ENCODE measurements at places on chromosomes 12 and 14.

- DNase-seq = no peak
These were observed 168.6 kb downstream of the TMTC3 start for GRCh38 chr12:88310666-88311065.

GRCh38 chr12:508145-508544 lies 48.4 kb downstream of the B4GALNT3 start:
- no peak for DNase-seq

DNA sequence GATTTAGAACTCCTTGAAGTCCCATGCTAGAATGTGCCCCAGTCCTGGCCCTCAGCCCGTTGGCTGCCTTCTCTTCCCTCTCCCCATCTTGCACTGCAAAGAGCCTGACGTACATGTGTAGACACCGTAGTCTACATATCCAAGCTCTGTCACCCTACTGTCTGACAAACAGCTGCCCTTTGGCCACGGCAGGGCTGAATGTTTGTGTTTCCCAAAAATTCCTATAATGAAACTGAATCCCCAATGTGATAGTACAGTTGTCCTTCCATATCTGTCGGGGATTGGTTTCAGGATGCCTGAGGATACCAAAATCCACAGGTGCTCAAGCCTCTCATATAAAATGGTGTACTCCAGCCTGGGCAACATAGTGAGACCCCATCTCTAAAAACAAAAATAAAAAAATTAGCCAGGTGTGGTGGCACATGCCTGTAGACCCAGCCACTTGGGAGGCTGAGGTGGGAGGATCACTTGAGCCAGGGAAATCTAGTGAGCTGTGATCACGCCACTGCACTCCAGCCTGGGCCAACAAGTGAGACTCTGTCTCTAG lies 12.3 kb upstream of the TFCP2 start:
- DNase-seq = no peak

GRCh38 chr12:63900922-63901793 lies 56.7 kb downstream of the SRGAP1 start:
- no peak for DNase-seq

GRCh38 chr14:104975481-104976197 lies 2.5 kb downstream of the AHNAK2 start:
- no peak for DNase-seq

DNA sequence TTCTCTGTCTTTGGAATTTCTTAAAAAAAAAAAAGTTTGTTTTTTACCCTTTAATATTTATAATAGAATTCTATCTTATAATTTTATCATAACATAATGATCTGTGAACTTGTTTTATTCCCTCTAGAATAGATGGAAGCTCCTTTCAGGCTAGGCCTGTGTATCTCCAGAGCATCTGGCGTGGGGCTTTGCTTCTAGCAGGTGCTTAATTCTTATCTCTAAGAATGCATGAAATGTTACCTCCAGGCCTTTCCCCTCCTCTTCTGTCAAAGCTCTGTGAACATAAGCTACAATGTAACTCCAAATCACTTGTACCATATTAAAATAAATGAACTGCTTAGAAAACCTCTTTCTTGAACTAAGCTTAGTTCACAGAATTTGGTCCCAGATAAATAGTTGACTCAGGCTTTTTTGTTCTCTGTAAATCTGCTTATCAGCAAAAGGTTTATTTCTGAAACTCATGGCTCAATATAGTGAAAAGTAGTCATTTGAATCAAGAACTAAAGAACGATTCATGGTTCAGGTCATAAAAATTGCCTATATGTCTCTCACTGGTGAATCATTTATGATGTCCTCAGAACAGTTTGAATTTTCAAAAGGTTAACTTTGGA lies 407.1 kb downstream of the TRHDE start:
- DNase-seq = no peak

DNA sequence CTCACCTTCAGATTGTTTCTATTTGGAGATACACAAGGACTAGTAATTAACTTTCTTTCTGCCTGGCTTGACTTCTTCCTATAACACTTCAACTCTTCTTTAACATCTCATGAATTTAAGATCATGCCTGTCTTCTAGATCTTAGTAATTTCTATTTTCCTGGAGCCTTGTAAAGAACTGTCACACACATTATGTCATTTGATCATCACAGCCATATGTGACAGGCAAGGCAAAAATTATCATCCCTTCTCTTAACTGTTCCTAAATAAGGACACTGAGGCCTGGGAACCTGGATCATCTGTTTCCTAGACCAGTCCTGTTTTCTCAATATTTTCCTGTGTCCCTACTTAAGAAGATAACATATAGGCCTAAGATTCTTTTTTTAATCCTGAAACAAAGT lies 27.2 kb downstream of the NRDE2 start:
- no peak for DNase-seq

GRCh38 chr12:90562671-90563070 lies 392.3 kb downstream of the CCER1 start:
- no peak for DNase-seq

GRCh38 chr14:106286697-106287290 lies 760.4 kb downstream of the TMEM121 start:
- no peak for DNase-seq

DNA sequence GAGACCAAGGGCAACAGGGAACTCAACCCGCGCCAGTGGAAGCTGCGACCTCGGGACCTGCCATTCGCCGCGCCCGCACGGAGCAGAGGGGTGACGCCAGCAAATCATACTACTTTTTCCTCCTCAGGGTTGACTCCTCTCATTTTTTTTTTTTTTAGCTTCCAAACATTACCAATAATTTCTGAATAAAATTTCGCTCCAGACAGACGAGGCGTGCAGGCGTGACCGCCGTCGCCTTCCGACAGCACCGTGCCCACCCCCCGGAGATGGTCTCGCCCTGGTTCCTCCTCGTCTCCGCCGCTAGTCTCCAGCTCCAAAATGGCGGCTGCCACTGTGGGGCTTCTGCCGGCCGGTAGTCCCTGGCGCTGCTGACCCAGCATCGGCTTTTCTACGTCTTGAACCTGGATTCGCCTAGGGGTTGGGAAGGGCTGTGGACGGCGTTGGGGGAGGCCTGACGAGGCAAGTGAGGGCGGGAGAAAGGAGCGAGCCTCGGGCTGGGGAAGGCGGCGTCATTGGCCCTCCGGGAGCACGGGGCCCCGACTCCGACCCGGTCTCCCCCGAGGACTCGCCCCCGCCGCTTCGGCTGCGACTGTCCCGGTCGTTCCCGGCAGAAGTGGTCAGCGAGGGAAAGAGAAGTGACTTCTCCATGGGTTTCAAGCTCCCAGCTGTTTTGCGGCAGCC lies at the start of the genes CPSF2 and NDUFB1:
Gene CPSF2 (plus strand): TSS at position 300 of the 681 bp plus-strand sequence. CDS start 9,016 bp downstream, outside the sequence.
Gene NDUFB1 (minus strand): TSS at position 37 of the 681 bp plus-strand sequence. CDS start 4,069 bp downstream, outside the sequence.
- DNase-seq = peak; percentile 57
